ENCODE measurements at places on chromosomes 7 and 10.

DNA sequence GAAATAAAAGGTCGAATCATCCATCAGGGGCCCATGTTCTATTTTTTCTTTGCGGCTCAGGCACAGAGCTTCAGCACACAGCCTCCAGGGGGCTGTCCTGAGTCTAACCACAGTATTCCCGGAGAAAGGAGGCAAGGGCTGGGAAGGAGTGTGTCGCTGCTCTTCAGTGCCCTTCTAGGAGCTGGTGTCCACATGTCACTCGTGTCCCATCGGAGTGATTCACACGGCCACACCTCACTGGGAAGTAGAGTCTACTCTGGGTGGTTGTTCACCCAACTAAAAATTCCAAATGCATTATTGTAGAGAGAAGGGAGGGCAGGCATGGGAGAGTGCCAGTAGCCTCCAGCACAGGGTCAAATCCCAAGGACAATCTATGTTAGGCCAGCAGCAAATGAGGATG lies 114.8 kb upstream of the LANCL2 start:
- no peak for DNase-seq

GRCh38 chr10:23310404-23310803 lies 34.2 kb downstream of the C10orf67 start:
- DNase-seq, result no peak

GRCh38 chr10:52368725-52369124 lies 54.6 kb downstream of the DKK1 start:
- DNase-seq, result no peak

- peak; percentile 52 for DNase-seq
Observed at GRCh38 chr7:30164567-30164966, 29.8 kb downstream of the MTURN start.

DNA sequence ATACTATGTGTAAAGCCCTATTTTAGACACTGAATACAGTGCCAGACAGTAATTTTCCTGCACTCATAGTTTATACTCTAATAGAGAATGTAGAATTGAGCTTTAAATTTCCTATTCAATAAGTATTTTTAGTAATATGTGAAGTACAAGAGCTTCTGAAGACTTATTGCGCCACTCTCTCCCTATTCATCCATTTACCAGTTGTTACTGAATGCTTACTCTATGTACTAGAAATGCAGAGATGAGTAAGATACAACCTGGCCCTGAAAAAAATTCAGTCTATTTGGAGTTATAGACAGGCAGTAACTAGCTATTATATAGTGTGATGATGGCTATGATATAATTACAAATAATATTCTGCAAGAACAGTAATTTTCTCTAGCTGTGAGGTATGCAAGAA lies 98.8 kb downstream of the ADK start:
- DNase-seq, result no peak

DNA sequence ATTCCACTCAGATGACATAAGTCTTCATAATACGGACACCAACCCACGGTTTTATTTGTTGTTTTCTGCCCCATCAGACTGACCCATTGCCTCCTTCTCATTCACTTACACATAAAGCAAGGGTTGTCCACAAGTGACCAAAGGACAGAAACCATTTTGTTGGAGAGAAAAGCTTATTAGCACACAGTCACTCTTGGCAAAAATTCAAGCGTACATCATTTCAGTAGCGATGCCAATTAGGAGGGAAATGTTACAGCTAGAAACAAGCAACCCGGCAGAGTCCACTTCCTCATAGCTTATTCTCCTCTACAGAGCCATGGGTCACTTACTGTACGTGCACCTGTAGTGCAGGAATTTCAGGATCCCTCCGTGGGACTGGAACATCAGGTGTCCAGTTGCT lies 23.0 kb downstream of the ABLIM1 start:
- DNase-seq, result no peak

DNA sequence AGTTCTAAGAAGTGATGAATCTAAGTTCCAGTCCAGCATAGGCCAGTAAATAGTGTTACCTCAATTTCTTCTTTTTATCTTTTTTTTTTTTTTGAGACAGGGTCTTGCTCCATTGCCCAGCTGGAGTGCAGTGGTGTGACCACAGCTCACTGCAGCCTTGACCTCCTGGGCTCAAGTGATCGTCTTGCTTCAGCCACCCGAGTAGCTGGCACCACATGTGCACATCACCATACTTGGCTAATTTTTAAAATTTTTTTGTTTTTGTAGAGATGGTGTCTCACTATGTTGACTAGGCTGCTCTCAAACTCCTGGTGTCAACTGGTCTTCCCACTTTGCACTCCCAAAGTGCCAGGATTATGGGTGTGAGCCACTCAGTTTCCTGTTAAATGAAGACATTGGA lies 126.6 kb upstream of the LYZL2 start:
- no peak for DNase-seq

DNA sequence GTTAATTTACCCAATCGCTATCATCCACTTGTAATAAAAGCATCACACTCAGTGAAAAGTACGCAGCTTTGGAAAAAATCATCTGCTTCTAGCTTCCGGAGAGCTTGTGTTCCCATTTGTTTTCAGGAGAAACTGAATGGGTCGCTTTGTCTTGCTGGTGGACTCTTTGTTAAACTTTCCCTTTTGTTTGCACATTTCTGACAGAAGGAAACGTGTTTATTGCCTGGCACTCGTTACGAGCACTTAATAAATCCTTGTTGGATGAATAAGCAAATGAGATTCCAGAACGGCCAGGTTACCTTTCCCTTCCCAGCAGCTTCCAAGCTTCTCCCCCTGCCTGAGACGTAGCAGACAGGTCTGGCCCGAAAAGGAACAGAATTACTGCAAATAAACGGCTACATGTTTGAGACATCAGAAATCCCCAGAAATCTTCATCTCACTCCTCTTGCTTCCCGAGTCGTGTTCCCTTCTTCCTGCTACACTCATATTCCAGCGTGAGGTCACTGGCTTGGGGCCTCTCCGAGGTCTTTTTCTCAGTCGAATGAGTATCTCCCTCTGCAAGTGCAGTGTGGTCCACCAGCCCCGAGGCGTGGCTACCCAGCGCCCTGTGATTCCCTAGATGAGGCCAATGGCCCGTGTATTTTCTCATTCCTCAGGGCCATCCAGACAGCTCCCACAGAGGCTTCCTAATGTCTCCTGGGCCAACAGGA lies 167.2 kb downstream of the FRMD4A start:
- no peak for DNase-seq

DNA sequence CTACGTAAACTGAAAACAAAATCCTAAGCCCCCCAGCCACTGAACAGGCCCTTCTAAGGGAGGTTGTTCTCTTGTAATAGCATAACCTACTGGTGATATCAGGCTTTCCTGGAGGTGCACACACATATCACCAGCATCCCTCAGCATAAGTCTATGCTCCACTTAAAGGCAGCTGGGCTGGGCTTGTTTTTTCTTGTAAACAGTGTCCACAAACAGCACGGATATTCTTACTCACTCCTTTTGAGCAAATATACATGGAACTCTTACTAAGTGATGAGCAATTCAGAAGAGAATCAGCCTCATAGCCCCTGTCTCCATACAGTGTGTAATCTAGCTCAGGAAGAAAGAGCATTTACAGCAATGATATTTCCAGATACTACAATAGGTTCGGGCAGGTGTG lies 2.4 kb downstream of the LRIT1 start:
- no peak for DNase-seq

DNA sequence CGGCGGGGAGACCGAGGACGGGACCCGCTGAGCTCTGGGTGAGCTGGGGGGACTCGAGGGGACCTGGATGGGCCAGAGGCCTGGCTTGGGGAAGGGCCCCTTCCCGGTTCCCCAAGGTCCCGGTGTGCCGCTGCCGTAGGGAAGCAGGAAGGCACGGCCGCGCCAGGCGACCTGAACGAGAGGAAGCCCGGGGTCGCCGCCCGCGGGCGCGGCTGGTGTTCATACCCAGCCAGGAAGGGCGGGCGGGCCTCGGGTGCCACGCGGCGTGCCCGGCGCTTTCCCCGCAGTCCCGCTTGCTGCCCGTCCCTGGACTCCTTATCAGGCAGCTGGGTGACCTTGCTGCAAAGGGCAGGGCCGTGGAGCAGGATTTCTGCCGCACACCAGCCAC lies 38.0 kb downstream of the ZNF777 start:
- DNase-seq, result no peak

GRCh38 chr7:29350351-29350750 lies 155.8 kb downstream of the CHN2 start:
- DNase-seq, result no peak

GRCh38 chr7:128383776-128384175 lies 22.3 kb upstream of the PRRT4 start:
- DNase-seq, result peak; percentile 42

DNA sequence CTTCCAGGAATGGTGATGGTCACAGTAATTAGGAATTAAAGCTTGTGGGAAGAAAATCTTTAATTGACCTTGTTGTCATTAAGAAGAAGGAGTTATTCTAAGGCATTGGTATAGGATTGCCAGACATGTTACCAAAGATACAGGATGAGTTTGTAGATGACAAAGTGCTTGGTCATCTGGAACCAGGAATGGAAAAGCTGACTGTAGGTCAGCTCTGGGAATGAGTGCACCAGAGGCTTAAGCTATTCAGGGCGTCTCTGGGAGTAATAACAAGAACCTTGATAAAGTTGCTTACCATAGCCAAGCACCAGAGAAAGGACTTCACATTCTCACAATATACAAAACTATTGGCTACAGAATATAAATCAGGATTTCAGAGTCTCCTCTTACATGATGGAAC lies 89.0 kb downstream of the PHTF2 start:
- no peak for DNase-seq

DNA sequence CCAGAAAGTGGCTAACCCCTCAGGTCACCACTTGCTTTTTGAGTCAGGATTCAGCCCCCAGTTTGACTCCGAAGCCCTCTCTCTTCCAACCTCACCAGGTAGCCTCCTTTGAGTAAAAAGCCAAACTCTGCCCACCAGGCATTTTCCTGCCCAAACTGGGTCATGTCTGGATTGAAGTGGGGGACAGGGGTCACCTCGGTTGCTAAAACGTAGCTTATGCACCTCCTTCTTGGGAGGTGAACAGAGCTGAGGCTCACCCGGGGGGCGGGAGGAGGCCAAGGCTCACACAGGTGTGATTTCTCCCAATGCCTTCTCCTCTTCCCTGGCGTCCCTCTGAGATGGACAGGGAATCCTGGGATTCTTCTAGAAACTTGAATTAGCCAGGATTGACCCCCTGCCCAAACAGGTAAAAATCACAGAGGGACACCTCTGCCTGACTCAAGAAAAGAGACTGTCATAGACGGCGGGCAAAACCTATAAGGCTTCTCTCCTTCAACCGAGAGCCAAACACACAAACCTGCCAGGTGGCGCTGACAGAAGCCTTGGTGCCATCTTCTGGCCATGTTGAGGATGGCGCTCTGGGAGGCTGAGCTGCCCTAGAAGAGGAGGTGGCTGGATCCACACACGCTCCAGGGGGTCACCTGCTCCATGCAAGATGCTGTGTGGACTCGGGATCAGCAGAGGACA lies 51.6 kb downstream of the PRLHR start:
- DNase-seq, result peak; percentile 51

- no peak for DNase-seq
Observed at GRCh38 chr7:79529881-79530235, 76.4 kb upstream of the MAGI2 start.

DNA sequence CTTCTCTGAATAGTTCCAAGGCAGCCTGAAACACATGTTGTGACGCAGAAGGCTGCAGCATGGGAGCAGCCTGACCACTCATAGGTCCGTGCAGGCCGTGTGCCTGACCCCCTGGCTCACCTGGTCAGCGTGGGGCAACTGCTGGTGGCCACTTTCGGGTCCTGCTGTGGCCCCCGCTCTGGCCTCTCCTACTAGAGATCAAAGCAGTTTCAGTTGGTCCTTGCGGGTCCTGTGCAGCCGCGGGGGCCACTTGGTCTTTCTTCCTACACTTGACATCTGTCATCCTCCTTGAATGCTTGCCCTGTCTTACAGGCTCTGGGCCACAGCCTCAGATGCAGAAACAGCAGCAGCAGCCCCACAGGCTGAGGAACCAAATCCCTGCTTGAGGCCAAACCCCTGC lies 320.8 kb upstream of the ZNF32 start:
- no peak for DNase-seq

GRCh38 chr7:148982654-148983199 lies 45.6 kb downstream of the PDIA4 start:
- DNase-seq, result peak; percentile 33

GRCh38 chr10:49298983-49299815 lies at the start of gene C10orf71:
Gene C10orf71 (plus strand): TSS chr10:49299170. CDS start chr10:49322546, 23,376 bp downstream.
- DNase-seq, result no peak

GRCh38 chr7:142873281-142873784 lies 12.2 kb downstream of the TRPV6 start:
- DNase-seq, result peak; percentile 60

GRCh38 chr10:36452851-36453250 lies 672.5 kb upstream of the ANKRD30A start:
- DNase-seq, result no peak

GRCh38 chr10:123962756-123963530 lies 71.3 kb upstream of the CPXM2 start:
- DNase-seq, result no peak

DNA sequence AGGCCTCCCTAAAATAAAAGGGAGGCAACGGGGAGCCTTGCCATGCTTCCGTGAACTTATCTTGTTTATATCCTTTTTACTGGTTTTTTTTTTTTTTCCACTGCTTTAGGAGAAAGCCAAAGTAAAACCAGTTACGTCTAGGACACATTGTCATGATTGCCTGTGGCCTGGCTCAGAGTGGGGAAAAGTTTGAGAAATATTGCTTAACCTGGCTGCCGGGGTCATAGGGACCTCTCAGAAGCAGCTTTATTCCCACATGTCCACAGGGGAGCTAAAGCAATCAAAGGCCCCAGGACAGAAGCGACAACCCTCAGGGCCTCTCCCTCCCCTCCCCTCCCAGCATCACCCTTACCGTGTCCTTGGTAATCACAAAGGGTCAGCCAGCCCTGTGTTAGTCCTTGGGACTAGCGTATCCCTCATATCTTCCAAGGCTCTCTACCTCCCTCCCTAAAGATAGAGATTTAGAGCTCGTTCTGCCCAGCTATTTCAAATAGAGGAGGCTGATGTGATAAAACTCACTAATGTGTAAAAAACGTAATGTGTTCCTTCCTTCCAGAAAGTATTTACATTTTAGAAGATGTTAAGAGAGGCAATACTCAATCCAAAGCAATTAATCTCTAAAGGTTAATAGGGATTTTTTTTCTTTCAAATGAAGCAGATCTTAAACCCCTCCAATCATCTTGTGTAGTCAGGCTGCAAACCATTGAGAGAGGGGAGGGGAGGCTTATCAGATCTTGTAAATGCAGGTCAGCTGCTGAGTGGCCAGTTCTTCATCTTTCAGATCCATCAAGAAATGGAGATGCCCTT lies 64.8 kb upstream of the PRKAR2B start:
- no peak for DNase-seq
